Breast epithelium (tissue), 4 donors: ENCODE measurements at places on chromosomes 11 and 22.

- DNase-seq = no peak
These were observed 69.0 kb upstream of the CRTAM start for GRCh38 chr11:122769126-122769780.

- peak; percentile 58 for DNase-seq
These were observed 22.1 kb upstream of the SYT7 start for GRCh38 chr11:61602775-61603569.

DNA sequence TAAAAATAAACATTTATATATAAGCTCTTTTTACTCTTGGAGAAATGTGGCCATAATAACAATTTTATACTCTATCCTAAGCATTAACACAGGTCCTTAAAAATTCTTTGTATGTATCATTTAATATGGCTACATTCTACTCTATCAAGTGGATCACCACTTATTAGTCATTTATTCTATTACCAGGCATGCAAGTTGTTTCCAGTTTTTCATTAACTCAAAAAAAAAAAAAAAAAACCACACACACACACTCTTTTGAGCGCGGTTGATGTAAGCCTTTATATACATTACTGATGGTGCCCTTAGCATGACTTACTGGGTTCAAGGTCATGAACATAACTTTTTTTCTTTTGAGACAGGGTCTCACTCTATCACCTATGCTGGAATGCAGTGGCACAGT, 47.1 kb upstream of the MICAL2 start:
- no peak for DNase-seq

GRCh38 chr11:25953006-25953405, 378.9 kb upstream of the ANO3 start:
- no peak for DNase-seq

GRCh38 chr11:22807855-22808570, 21.6 kb downstream of the SVIP start:
- DNase-seq = no peak

DNA sequence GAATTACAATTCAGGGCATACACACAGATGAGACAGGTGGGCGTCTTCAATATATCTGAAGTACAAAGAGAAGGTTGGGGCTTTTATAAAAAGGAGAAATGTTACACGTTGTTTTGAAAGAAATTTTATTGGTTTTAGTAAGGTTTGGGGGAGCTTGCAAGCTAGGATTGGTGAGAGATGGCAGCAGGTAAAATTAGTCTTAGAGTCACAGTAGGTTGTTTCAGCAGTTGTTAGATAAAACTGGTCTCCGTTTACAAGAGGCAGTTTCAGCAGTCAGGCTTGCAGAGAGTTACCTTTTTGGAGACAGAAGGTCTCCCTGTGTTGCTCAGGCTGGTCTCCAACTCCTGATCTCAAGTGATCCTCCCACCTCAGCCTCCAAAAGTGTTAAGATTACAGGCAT, 2.4 kb upstream of the SAAL1 start:
- no peak for DNase-seq
